Karpas-422 (cell line): ENCODE measurements at places on chromosomes 7 and 10.

GRCh38 chr7:38070718-38071117, 107.3 kb upstream of the STARD3NL start:
- DNase-seq: no peak

DNA sequence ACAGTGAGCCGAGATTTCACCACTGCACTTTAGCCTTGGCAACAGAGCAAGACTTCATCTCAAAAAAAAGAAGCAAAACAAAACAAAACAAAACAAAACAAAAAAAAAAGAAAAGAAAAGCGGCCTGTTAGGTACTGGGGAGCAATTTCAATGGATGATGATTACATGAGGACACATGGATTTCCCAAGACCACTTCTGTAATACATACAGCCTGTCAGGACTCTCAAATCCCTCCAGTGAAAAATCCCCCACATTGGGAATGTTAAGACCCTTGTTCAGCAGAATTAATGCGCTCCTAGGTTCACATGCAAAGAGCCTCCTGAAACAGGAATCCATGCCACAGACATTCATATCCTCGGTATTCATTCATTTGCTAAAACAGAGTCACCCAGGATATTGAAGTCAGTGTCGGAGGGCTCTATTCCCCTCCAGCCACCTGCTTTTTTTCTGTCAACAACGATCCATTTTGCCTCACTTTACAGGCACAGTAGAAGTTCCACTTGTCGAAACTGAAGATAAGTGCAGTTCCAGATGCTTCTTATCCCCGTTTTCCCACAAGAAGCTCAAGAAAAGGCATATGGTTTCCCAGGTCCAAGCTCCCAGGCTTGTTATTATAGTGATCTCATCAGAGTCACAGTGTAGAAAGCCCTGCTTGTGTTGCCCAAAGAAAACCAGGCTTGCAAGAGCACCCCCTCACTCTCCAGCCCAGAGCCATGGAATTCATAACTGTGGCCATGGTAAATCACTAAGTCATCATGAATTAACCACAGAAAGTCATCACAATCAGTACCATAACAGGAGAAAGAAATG, 20.2 kb downstream of the SLC16A12 start:
- DNase-seq: no peak

GRCh38 chr10:49605939-49606509, 4.1 kb upstream of the SLC18A3 start:
- DNase-seq: no peak

GRCh38 chr7:79593866-79594301, 140.4 kb upstream of the MAGI2 start:
- DNase-seq: no peak

- no peak for DNase-seq
These were observed 120.7 kb downstream of the PIP4K2A start for GRCh38 chr10:22593636-22594198.
